ENCODE measurements at places on chromosomes 2 and 18.

DNA sequence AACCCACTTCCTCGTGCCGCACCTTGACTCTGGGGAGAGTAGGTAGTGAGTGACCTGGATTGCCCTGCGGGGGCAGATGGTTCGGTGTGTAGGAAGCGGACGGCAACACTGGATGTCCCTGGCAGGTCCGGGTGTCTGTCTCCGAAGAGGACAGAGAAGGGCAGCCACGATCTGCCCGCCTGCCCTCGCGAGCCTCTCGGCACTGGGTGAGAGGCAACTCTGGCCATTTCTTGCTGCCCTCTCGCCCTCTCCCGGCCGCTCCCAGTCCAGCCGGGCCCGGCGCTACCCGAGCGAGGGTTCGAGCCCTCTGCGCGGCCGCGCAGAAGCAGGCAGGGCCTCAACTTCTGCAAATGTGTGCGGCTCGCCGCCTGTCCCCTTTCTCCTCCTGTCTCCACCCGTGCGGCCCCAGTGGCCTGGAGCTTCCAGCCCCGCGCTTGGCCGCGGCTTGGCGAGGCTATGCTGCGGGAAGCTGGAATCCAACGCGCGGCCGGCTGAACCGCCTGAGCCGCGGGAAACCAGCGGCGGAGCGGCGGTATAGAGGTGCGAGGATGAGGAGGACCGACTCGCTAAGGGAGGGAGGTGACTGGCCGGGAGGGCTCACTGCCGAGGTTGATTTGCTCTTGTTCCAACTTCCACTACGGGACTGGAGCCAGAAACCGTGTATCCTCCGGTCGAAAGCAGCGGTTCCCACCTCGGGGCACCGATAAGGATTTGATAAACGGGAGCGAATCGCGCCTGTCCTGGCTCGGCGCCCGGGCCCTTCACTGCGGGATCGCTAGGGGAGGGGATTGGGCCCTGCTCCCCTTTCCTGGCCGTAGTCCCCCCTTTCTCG is 1.5 kb downstream of the EPAS1 start:
- peak; percentile 67 for DNase-seq

GRCh38 chr2:224208007-224208406 is 168.9 kb upstream of the SERPINE2 start:
- DNase-seq: no peak

DNA sequence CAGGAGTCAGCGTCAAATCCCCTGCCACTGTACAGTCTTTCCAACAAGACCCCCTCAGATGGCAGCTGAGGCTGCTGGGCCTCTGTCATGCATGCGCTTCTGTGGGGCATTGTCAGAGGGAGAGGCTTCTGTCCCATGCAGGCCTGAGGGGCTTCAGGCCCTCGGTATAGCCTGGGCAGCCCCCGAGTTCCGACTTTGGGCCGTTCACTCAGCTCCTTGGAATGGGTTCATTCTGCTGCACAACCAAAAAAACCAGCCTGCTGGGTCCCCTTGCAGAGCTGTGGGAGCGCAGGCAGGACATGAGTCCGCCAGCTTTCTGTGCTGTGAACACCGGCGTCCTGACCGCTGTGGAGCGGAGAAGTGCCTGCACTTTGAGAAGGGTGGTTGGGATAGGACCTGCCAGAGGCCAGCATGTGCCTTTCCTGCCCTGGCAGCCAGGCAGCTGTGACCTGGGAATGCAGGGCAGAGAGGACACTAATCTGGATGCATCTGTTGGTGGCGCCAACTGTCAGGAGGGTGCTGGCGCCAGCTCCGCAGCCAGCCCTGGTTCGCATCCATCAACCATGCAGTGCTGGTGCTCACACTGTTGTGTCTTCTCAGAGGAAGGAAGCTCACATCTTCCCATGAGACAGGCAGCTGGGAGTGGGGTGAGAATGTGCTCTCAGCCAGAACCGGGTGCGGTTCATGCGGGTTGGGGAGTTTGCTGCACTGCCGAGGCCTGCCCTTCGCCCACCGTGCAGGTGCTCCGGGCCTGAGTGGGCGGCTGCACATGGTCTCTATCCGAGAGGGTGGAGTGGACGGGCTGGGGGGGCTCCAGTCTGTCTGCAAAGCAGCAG is 14.3 kb downstream of the ARHGEF4 start:
- no peak for DNase-seq

GRCh38 chr2:16798472-16798871 is 132.8 kb upstream of the CYRIA start:
- no peak for DNase-seq

DNA sequence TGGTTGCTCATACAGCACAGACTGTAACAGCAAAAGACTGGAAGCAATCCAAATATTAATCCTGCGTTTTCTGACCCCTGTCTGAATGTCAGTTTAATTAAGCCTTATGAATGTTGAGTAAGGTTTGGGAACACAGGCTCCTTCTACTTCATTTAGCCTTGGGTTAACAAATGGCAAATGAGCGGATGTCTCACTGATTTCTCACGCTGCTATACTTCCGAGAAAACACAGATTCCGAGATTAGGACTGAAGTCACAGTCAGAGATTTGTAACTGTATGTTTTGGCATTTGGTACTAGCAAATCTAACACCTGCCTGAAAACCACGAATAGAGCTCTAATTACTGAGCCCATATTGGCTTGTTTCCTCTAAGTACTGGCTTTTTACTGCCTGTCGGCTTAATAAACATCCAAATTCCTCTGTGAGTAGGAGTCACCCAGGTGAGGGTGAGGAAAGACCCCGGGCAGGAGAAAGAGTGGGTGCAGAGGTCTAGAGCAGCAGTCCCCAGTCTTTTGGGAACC is 10.6 kb downstream of the MC5R start:
- no peak for DNase-seq

- DNase-seq: no peak
Measured at GRCh38 chr18:65380986-65381385, 369.8 kb upstream of the CDH7 start.

DNA sequence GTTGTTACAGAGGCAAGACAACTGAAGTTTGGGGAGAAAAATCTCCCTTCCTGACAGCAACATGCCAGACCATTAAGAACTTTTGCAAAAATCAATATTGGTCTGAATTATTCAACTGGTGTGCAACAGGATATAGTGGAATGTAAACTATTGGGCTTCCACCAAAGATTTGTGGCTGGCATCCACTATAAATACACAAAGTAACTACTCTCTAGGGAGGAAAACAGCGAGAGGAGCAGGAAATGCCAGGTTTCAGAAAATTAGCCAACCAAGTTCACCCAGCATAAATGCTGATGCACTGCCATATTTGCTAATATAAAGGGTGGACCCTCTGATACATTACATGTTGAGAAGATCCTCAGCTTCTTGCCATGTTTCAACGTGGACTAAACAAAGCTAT is 267.6 kb upstream of the LYPD1 start:
- peak; percentile 25 for DNase-seq

- DNase-seq: no peak
Measured at GRCh38 chr2:239753401-239753837, 271.7 kb downstream of the NDUFA10 start.

- DNase-seq: no peak
Measured at GRCh38 chr2:146874260-146874658, 970.6 kb upstream of the ACVR2A start.

- no peak for DNase-seq
Measured at GRCh38 chr2:138632066-138632620, 130.6 kb downstream of the SPOPL start.

GRCh38 chr2:68937346-68938055 is 15.2 kb downstream of the GKN2 start:
- no peak for DNase-seq

GRCh38 chr2:32772638-32773447 is 145.0 kb downstream of the TTC27 start:
- DNase-seq: peak; percentile 65

- no peak for DNase-seq
Measured at GRCh38 chr2:150088538-150088937, 398.9 kb downstream of the RND3 start.

DNA sequence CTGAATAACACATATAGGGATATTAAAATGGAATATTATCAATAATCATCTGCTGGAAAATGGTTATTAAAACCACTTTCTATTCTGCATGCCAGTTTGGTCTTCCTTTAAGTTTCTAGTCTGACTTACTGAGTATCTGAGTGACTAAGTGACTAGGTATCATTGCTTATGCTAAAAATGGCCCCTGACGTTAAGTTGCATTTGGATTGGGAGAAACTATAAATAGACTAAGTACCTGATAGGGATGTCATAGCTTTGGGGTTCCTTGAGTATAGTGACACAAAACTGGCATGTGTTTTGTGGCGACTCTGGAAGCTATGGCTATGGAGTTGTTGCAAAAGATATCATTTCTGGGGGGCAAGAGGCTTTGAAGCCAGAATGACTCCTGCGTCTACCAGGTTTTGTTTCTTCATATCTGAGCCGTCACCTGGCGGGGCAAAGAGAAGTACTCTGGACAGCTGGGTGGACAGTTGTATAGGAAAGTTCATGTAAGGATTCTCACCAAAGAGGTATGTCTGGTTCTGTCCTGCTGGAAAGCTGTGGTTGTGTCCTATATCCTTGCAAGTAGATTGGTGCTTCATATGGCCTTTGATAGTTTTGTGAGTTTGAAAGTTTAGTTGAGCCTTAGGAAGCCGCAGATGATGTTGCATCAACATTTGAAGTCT is 17.9 kb downstream of the ITGAV start:
- DNase-seq: no peak

GRCh38 chr18:54279477-54280219 is 10.3 kb downstream of the POLI start:
- no peak for DNase-seq

- DNase-seq: no peak
Measured at GRCh38 chr2:86054535-86055082, 51.1 kb downstream of the POLR1A start.

DNA sequence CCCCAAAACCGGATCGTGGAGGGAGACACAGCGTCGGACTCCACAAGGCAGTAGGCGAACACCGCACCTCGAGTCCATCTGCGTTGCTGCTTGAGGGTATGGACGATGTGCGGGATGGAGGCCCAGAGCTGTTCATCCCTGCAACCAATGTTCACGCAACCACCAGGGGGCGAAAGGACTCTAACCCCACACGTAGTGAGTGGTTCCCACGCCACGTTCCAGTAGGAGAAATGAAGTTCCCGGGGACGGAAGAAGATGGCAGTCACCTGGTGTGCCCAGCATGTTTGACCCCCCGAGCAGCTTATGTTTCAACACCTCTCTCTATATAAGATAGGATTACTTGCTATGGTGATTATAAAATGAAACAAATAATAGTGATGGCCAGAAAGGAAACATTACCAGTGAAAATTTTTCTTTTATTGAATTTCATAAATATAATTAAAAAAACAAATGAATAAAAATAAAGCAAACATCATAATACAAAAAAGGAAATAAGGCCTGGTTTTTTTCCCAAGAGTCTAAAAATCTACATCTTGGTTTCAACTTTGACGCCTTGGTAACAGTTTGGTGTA is 184.3 kb downstream of the SH3BP4 start:
- DNase-seq: peak; percentile 76

DNA sequence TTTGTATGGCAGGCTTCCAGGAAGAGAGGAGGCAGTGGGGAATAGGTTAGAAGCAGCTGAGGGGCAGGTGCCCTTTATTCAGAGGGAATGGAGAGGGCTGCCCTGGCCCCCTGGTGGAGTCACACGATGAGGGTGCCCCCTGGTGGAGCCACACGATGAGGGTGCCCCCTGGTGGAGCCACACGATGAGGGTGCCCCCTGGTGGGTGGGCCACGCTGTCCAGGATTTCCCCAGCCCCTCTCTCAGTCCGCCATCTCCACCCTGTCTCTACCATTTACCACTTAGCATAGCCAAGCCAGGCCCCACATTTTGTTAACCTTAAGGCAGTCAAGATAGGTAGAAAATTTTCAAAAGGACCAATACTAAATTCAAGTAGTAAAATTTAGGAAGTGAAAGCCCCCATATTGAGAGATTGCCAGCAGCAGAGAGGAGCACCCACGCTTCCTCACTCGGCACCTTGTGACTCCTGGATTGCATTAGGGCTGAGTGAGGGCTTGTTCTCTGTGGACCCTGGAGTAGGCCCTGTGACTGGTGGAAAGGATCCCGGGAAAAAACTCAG is 10.4 kb upstream of the FAM228A start:
- DNase-seq: peak; percentile 11

DNA sequence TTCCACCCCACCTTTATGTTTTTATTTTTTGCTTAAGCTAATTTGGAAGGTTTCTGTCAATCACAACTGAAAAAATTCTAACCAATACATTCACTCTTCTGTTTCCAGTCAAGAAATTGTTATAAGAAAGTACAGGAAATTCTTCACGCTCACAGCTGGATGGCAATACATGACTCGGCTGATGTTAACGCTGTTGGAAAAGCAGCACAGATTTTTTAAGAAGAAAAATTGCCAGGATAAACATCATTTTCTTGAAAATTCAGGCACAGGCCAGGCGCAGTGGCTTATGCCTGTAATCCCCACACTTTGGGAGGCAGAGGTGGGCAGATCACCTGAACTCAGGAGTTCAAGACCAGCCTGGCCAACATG is 46.1 kb downstream of the STPG4 start:
- DNase-seq: no peak

GRCh38 chr18:63192885-63193349 is 126.7 kb downstream of the BCL2 start:
- no peak for DNase-seq

- DNase-seq: peak; percentile 77
Measured at GRCh38 chr2:156445296-156446220, 9.4 kb downstream of the GPD2 start.

DNA sequence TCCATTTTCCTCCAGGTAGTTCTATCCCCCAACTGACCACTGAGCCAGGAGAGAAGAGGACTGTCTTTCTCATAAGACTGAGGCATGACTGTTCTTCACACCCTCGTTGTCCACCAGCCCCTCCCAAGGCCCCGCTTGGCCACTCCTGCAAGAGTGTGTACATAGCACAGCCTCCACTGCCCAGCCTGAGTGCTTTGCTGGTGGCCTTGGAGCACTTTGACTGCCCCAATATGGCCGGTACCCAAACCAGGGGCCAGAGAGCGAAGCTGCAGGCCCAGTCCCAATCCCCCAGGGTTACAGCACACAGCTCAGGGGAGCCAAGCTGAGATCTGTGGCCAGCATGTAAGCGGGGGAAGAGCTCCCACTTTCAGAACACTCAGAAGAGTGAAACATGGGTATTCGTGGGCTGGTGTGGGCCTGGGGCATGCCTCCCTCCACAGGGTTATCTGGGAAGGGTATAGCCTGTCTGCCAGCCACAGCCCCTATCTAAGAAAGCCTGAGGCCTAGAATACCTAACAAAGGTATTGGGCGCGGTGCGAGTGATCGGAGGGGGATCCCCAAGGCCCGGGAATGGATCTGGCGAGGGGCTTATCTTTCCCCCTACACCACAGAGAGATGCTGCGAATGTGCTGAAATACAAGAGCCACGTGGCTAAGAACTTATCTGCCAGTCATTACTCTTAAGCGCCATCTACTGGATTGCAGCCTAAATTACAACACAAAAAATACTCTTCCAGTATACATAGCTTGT is 163.8 kb downstream of the WDPCP start:
- peak; percentile 11 for DNase-seq

- DNase-seq: no peak
Measured at GRCh38 chr2:60100034-60100433, 453.4 kb downstream of the BCL11A start.

GRCh38 chr2:113181258-113182051 is 7.7 kb downstream of the PSD4 start:
- DNase-seq: no peak
